ENCODE measurements at places on chromosomes 2 and 18.

DNA sequence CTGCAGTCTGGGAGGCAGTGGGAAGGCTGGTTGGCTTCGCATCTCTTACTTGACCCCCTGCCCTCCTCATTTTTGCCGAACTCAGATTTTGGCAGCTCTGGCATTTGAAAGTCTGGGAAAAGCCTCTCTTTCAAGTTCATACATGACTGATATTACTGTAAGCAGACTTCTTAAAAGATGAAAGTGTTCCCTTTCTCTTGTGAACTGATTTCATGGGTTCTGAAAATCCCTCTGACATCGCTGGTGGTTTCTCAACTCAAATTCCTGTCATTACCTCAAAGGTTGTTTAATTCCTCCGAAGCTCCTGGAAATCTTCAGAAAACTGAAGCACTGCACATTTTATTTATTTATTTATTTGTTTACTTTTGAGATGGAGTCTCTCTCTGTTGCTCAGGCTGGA lies 16.9 kb upstream of the SLC38A11 start:
- DNase-seq: no peak

GRCh38 chr2:69615969-69616368 lies 27.6 kb downstream of the AAK1 start:
- no peak for DNase-seq

DNA sequence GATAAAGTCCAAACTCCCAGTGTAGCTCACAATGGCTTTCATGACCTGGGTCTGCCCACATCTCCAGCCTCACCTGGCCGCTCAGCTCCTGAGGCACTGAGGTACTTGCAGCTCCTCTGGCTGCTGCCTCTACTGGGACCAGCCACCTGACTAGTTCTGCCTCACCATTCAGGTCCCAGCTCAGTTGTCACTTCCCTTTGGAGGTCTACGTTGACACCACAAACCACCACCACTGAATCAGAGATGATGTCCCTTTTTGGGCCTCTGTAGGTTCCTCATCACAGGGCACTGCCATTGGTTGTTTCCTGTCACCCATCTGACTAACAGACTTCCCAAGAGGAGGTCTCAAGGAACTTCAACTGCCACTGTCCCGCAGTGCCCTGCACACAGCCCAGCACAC lies 21.2 kb downstream of the SPP2 start:
- no peak for DNase-seq

GRCh38 chr2:56127463-56128152 lies 56.2 kb upstream of the CCDC85A start:
- peak; percentile 83 for DNase-seq

DNA sequence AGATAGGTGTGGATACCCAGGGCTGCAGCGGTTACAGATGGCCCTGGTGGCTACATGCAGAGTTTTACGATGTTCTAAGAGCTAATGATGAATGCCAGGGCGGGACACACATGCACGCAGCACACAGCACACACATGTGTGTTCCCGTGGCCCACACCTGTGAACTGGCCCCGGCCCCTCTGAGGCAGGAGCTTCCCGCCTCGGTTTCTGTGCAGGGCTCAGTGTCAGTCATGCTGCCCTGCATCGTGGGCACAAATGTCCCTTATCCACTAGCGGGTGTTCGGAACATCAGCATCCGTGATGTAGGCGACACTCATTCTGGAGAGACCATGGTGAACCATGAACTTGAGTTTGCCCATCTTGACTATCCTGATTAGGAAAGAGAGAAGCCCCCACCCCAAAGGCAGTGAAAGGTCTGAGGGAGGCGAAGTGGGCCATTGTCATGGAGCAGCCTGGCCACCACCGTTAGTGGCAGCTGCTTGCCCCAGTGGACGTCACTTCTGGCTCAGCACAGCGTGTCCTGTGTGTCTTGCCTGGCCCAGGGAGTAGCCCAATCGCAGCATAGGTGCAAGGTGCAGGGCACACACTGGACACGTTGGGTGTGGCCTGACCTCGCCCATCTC lies 43.8 kb downstream of the DCDC2C start:
- DNase-seq: no peak

- DNase-seq: no peak
These were observed 7.1 kb downstream of the CKAP2L start for GRCh38 chr2:112757265-112757664.

DNA sequence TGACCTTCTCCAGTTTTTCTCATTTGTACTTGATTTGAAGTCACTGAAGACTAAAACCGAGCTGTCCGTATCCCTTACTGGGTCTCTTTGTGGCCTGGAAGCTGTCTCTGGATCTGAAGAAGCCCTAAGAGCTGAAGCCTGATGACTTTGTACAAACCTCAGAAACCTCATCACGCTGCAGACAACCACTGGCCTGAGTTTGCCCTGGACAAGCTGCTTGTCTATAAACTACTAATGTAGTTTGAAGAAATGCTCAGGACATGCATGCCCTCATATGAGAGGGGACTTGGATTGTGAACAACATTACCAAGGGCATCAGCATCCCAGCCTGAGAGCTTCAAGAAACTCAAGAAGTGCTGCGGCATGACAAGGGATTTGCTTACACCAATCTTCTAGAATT lies 79.3 kb upstream of the CBLN2 start:
- no peak for DNase-seq

DNA sequence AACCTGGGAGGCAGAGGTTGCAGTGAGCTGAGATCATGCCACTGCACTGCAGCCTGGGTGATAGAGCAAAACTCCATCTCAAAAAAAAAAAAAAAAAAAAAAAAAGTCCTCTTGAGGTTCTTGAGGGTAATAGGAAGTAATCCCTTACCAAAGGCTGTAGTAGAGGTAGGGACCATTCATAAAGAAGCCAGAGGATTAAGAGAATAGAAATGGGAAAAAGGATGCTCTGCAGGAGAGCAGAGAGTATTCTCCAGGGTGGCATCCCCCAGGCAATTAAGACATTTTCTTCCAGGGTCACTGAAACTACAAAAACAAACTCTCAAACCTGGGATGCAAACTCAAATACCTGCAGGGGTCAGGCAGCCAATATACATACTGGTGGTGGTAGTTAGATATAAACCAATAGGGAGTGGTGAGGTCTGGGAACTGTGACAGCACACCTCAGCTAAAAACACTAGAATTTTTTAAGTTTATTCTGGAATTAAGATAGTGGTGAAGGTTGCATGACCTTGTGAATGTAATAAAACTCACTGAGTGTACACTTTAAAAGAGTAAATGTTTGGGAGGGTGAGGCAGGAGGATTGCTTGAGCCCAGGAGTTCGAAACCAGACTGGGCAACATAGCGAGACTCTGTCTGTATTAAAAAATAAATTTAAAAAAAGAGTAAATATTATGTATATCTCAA lies 24.7 kb downstream of the RAPH1 start:
- DNase-seq: no peak

DNA sequence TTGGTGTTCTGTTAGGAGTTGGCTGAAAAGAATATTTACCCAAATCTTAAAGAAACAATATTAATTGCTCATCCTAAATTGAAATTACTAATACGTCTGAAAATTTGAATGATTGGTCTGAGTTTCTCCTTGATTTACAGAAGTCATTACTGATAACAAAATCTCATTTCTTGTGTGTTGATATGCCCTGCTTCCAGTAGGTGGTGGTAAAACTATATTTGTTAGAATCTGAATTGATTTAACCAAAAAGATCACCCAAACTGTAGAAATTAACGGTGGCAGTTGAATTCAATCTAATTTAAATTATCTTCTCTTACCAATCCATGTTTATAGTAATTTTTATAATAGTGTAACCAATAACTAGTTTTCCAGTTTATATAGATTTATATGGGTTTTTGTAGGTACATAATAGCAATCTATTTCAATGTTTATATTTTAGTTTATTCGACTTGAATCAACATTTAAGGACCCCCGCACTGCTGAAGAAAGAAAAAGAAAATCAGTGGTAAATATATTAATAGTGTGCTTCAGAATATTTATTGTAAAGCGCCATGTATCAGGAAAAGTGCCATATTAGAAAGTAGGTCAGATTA lies 38.3 kb downstream of the PAPOLG start:
- DNase-seq: peak; percentile 2

DNA sequence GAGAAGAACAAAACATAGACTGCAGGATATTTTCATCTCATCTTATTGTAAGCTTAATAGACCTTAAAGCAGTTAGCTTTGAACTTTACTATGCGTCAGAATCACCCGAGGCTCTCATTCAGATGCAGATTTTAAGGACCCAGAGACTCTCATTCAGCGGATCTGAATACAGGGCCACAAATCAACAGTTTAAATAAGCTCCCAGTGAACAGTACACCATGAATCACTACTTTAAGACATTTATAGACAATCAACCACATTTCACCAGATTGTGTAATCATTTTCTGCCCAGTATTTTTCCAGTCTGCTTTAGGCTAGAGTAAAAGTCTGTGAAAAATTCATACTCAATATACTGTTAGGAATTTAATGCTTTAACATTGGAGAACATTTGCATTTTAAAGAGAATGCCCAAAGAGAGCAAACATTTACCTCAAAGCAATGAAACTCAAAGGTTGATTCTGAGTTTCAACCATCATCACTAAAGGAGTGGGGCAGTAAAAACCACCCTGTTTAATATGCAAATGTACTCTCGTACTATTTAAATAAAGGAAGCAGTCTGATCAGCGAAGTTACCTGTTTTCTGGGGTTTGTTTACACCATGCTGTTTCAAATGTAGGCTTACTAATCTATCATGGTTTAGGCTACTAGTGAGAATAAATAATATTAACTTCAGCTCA lies 11.0 kb upstream of the ALPK2 start:
- DNase-seq: no peak

- no peak for DNase-seq
These were observed 181.0 kb upstream of the ETAA1 start for GRCh38 chr2:67216103-67216502.

DNA sequence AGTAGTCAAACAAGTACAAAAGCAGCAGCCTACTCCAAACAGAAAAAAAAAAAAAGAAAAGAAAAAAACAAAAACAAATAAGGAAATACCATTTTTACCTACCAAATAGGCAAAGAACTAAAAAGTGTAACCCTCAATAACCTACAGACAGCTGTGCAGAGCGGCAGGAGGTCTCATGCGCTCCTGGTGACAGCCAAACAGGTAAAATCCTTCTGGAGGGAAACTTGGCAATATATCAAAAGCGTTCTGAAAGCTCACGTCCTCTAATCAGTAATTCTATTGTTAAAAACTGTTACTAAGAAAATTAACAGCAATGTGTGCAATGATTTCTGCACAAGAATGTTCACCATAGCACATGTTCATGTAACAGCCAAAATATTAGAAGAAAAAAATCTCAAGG lies 105.6 kb downstream of the AFF3 start:
- DNase-seq: peak; percentile 91

- no peak for DNase-seq
These were observed 748.7 kb downstream of the RNF144A start for GRCh38 chr2:7665880-7666279.

GRCh38 chr18:2855560-2856350 lies 8.9 kb downstream of the EMILIN2 start:
- no peak for DNase-seq

All from NCI-H345 (cell line).